ENCODE measurements at places on chromosomes 16 and 17.

- DNase-seq = peak; percentile 91
These were observed 787 bp downstream of the NT5C start for GRCh38 chr17:75130632-75131277.

- DNase-seq = no peak
These were observed 100.1 kb downstream of the IRF8 start for GRCh38 chr16:85998868-85999729.

- no peak for DNase-seq
These were observed 55.5 kb downstream of the HS3ST4 start for GRCh38 chr16:25747160-25747758.

- DNase-seq = no peak
These were observed 482 bp downstream of the IRF8 start for GRCh38 chr16:85899444-85899843.

- no peak for DNase-seq
These were observed 11.0 kb upstream of the CAMKK1 start for GRCh38 chr17:3903881-3904290.

GRCh38 chr17:42097691-42098631, at the start of gene ZNF385C:
ZNF385C (minus strand) TSS chr17:42098473; CDS start chr17:42063056, 35,417 bp downstream.
- no peak for DNase-seq

DNA sequence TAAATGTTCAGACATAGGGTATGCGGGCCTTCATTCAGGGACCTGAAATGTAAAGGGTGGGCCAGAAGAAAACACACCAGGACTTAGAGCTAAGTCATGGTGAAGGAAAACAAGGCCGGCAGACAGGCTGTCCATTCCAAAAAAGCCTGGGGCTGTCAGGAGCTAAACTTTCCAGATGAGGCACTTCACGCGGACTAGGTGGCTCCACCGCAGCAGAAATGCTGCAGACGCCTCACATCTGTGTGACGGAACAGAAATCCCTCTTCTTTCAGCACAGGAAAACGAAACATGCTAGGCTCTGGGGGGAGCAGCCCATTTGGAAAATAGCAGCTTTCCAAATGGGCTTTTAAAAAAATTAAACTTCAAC, 88.7 kb downstream of the HS3ST3A1 start:
- DNase-seq = no peak

- DNase-seq = no peak
These were observed 2.1 kb upstream of the LYRM9 start for GRCh38 chr17:27895123-27895895.

GRCh38 chr17:68750208-68750562, 149.0 kb upstream of the FAM20A start:
- DNase-seq = no peak
